ENCODE measurements at places on chromosomes 13 and 19.

DNA sequence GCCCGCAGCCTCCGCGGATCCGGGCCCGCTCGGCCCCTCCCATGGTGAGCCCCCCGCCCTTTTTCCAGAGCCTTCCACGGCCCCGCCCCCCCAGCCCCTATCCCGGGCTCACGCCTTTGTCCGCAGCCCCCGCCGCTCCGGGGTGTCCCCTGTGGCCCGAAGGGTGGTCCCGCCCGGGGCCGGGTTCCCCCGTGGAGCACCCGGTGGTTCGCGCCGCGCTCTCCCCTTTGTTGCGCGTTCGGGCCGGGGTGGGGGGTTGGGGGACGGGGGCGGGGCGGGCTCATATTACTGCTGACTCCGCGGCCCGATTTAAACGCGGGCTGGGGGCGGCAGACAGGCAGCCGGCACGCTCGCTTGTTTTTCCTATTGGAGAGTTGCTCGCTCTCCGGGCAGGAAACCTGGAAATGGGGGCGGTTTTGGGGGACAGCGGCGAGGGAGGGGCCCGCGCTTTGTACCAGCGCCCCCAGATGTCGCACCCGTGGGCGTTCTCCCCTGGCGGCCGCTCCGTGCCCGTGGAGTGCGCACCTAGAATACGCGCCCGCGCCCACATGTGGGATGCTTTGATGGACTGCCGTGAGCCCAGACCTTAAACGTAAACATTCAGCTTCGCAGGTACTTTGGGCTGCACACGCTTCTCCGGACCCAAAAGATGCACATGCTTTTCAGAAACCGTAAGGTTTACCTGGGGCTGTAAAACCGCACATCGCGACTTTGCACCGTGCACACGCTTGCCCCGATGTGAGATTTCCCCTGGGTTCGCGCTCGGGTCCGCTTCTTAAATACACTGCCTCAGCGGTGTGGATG lies 699 bp downstream of the PTOV1 start:
- DNase-seq = no peak

- DNase-seq = no peak
These were observed 13.6 kb downstream of the HAUS8 start for GRCh38 chr19:17061691-17062090.

DNA sequence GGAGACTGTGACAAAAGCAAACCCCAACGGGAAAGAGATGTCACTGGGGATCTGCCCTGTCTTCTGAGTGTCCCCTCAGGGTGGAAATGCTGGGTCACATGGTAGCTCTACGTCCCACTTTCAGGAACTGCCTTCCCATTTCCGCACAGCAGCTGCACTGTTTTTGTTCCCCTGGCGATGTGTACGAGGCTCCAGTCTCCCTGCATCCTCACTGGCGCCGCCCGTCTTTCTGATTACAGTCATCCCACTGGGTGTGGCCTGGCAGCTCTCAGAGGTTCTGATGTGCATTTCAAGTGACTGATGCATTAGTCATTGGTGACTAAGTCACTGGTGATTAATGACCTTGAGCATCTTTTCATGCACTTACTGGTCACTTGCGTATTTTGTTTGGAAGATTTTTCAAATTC lies 21.2 kb downstream of the PCID2 start:
- DNase-seq = no peak

DNA sequence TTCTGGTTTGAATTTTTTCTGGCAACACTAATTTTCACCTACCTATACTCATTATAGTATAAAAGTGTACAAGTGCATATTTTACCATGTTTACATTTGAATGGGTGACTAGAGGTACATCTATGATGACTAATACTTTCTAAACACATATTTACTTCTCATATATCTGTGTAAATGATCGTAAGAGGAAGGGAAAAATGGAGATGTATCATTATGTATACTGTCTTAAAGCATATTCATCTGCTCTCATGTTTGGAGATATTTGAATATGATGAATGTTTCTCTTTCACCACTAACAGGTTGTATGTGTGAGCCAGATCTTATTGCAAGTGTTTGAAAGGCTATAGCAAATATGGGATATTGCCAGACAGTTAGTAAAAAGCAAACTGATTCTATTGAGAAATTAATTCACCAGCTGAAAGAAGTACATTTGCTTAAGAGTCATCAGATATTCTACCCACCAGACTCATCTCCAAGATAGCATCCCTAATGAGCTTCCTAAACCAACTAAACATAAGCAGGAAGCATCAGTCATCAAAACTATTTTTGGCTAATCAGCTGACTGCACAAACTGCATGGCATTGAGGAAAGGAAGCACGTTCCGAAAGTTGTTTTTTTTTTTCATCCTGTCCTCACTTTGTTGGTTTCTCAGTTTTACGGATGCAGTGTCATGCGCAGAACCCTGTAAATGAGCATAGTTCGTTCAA lies 738.2 kb downstream of the GPC5 start:
- no peak for DNase-seq

GRCh38 chr19:5059213-5059574 lies 90.3 kb downstream of the KDM4B start:
- no peak for DNase-seq

GRCh38 chr19:33290956-33291622 lies 11.2 kb downstream of the CEBPA start:
- DNase-seq = no peak

DNA sequence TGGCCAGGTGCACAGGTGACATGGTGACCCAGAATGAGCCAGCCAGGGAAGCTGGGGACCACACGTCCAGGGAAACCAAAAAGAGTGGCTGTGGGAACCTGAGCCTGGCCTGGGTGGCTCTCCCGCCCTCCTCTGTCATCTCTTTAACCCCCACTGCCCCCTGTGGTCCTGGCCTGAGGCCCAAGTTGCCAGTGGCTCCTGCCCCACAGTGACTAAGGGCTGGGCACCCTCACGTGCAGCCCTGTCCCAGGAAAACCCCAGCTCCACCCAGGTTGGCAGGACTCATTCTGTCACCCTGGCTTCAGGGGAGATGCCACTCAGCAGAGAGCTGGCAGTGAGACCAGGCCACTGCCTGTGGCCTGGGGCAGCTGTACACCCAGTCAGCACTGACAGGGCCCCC lies 30.6 kb upstream of the ISYNA1 start:
- no peak for DNase-seq

- DNase-seq = no peak
These were observed 90.9 kb downstream of the NALCN start for GRCh38 chr13:101325423-101325822.

- DNase-seq = no peak
These were observed 437 bp downstream of the SUCLA2 start for GRCh38 chr13:48000559-48001113.

DNA sequence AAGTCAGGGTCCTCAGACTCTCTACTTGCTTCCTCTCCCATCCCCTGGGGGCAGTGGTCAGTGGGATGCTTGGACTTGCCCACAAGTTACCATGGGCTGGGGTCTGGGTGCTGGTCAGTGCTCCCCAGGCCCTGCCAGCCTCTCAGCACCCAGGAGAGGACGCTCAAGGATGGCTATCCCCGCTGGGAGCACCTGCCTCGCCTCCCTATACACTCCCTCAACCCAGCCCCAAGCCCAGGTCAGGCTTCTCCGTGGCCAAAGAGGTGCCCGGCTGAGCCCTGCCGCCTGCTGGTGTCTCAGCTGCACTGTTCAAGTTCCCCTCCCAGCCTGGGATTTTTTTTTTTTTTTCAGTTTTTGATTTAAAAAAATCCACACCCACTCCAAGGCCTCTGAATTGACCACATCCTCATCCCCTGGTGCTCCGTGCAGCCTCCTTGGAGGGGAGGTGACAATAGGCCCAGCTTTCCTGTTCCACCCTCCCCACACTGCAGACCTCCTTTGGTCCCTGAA lies 10.8 kb downstream of the F2RL3 start:
- no peak for DNase-seq

- peak; percentile 38 for DNase-seq
These were observed at the start of gene UHRF1 for GRCh38 chr19:4909156-4909896. Gene UHRF1 (plus strand): TSS chr19:4909501. CDS start chr19:4910886, 1,385 bp downstream.

GRCh38 chr19:6065685-6066374 lies 44.5 kb downstream of the RFX2 start:
- peak; percentile 43 for DNase-seq

GRCh38 chr13:69028936-69029335 lies 1078.7 kb upstream of the ATXN8OS start:
- no peak for DNase-seq

DNA sequence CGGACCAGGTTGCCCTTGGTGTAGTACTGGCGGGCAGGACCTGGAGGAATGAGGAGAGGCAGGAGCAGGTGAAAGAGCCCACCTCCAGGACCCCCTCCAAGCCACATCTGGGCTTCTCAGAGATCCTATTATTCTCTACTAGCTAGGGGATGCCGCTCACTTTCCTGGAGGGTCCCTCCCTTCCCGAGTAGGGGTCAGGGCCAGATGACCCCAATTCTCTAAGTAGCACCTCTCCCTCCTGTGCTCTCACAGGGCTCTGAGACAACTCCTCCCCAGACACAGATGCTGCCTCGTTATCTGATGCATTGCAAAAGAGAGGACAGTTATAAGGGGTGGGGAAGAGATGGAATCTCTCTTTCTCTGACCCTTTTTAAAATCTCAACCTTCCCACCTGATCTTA lies 22.9 kb downstream of the GP6 start:
- no peak for DNase-seq

- no peak for DNase-seq
These were observed 2.2 kb downstream of the ZIC2 start for GRCh38 chr13:99983499-99984401.

DNA sequence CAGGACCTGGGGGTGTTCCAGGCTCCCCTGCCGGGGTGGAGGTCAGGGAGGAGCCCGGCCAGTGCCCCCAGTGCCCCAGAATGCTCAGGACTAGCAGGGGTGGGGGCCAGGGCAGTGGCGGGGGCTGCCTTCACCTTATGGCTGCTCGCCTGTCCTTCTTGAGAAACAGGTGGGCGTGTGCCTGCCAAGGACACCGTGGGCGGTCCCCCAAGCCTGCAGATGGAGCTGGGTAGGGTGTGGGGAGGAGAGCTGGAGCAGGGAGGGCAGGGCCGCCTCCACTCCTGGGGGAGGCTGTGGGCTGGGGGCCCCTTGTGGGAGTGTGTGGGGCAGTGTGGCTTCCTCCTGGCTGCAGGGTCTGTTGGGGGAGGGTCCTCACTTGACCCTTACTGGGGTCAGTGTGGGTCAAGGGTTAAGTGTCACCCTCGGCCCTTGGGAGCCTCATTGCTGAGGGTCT lies 160.1 kb downstream of the KDM4B start:
- no peak for DNase-seq

DNA sequence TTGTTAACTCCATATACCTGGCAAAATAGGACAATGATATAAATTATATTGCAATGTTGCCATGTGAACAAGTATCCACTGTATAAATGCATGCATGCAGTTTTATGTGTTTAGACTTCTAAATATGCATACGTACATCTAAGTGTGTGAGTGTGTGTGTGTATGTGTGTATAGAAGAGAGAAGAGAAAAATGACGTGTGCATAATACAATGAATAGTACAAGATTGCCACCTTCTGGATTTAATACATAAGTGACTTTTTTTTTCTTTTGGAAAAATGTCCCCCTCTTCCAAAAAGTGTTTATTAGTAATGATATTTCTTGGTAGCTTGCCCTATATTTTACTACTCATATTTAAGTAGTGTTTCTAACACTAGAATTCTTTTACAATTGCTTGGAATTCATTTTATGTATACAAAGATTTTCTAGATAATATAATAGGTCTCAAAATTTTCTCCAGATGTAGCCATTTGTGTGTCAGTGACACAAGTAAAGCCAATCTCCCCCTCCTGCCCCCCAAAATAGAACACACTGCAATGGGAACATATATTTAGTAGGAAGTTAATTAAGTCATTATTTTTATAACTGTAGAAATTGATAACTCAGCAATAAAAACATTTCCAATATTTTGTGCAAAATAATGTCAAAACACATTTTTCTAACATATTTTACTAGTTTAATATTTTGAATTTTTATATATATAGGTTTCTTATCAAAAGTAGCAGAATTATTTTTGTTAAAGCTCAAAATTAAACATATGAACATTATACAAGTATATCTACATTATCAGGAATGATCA lies 783.3 kb upstream of the ATXN8OS start:
- no peak for DNase-seq

DNA sequence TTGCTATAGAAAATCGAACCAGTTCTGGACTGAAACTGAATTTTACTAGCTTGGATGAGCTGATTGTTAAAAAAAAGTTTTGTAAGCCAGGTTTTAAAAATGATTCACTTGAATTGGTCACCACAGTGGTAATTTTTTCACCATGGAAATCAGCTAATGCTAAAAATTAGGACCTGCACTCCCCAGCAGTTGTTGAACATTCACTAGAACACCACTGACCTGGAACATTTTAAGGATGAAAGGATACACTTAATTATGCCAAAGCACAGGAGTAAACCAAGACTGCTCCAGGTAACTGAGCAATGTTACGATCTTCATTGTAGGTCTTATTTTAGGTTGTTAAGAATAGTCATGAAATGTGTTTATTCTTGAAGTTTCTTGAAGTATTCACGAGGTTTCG lies 1342.6 kb upstream of the SPRY2 start:
- no peak for DNase-seq

DNA sequence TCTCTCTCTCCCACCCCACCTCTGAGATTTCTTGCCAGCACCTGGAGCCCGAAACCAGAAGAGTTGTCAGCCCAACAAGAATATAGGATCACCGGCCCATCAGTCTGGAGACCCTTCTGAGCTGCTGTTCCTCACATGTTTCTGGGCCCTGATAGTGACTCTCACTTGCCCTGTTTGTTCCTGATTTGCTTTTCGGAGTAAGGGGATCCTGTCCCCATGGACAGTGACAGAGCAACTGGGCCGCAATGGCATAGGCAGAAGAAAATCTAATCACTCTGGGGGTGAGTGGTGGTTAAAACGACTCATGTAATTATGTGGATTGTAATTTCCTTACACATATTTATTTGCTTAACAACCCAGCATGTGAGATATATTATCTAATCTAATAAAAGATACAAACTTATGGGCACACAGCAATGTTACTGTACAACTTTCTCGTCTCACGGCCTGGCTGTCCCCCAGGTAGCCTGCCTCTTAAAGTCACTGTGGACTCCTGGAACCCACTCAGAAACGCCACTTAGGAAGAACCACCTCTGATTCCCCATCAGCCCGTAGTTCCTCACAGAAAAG lies 663 bp upstream of the SMAD9 start:
- no peak for DNase-seq

GRCh38 chr13:111005808-111006505 lies 91.1 kb upstream of the ANKRD10 start:
- no peak for DNase-seq

DNA sequence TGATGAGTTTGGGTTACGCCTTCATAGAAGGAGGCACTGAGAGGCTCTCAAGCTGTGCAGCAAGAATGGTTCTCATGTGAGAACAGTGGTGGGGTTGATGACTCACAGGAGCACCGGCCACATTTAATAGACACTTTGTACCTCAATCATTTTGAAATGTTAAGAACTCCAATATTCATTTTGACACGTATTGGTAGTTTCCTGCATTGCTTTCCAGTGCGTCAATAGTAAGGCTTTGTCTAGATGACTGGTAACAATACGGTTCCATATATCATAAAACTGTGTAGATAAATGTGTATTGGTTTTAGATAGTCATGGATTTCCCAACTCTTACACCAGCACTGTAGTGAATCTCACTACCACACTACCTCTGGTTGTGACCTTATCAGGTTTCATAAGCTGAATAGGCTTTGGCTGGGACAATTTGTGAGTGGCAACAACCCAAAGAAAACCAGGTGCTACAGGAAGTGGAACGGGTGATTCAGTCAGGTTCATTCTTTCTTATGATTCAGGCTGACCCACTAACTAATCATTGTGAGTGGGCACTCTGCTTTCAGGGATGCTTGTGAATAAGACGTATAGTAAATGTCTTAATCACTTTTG lies 362.6 kb downstream of the KLF5 start:
- no peak for DNase-seq

- no peak for DNase-seq
These were observed 1194.4 kb downstream of the SLITRK1 start for GRCh38 chr13:82687884-82688283.

Measured in CMK (cell line).